ENCODE measurements at places on chromosomes 12 and 14.
A peak's percentile ranks its signal among the peaks of the same experiment; 100 is the strongest.

DNA sequence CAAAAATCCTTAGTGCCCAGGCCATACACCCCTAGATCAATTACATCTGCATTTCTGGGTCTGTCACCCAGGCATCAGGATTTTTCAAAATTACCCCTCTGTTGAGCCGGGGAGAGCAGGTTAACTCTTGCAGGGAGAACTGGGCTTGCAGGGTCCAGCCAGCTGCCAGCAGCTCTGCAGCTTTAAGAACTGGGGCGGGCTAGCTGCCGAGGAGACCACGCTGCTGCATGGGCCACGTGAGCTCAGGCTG lies at the start of gene DGLUCY:
Gene DGLUCY (plus strand): TSS at position 245 of the 250 bp plus-strand sequence. CDS start 46,222 bp downstream, outside the sequence.
- no peak for DNase-seq

GRCh38 chr12:76719171-76720041 lies 44.5 kb upstream of the ZDHHC17 start:
- DNase-seq, result peak; percentile 47

DNA sequence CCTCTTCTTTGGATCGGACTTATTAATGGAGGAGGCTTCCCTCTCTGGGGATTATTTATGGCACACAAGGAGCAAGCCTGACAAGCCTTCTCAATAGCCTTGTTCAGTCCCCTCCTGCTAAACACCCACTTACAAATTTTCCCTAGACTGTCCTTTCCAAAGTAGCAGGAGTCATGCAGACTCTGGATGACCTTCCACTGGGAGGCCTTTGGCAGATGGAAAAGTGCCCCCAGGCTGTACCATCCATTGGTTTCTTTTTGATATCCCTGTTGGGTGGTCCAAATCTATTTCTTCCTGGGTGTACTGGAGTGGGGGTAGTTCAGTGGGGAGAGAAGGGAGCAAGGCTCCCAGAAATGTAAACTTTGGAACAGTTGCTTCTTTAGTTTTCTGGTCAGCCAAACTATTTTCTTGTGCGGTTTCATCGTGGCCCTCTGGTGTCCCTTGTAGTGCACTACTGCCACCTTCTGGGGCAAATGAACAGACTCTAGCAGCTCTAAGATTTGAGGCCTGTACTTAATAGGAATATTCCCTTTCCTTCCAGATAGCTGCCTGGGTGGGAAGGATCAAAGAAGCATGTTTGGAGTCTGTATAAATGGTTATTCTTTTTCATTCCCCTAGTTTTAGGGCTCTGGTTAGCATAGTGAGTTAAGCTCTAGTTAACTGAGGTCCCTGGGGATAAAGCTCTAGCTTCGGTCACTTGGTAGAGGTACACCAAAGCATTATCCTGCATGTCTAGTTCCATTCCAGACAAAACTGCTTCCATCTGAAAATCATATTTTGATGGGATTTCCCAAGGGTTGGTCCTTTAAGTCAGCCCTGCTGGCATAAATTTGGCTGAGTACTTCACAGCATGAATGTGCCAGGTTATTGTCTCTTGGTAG lies 409.5 kb downstream of the SLC6A15 start:
- peak; percentile 20 for DNase-seq

DNA sequence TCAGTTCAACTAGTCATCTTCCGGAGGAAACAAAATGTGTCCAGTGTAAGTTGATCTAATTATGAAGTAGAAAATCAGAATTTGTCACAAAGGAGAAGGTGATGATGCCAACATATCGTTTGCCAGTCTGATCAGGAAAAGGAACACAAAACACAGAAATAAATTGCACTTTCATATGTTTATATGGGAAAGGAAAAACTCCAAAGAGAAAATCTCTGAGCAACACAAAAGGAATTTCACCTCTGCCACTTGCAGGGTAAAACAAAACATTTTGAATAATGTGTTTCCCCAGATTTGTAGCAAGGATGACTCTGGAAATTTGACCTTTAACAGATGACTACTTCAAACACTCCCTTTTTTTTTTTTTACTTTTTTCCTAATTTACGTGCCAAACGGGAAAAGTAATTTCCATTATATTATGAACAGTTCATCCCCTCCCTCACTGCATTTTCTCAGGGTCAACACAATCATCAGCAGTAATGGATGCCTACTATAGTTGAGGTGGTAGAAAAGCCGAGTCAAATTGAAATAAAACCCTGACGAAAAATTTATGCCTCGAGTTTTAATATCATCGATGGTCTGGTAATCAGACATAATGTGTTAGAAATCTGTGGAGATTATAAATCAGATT lies 25.6 kb downstream of the MGAT4C start:
- no peak for DNase-seq

- DNase-seq, result no peak
These were observed 7.1 kb downstream of the OSBPL8 start for GRCh38 chr12:76552343-76552938.

DNA sequence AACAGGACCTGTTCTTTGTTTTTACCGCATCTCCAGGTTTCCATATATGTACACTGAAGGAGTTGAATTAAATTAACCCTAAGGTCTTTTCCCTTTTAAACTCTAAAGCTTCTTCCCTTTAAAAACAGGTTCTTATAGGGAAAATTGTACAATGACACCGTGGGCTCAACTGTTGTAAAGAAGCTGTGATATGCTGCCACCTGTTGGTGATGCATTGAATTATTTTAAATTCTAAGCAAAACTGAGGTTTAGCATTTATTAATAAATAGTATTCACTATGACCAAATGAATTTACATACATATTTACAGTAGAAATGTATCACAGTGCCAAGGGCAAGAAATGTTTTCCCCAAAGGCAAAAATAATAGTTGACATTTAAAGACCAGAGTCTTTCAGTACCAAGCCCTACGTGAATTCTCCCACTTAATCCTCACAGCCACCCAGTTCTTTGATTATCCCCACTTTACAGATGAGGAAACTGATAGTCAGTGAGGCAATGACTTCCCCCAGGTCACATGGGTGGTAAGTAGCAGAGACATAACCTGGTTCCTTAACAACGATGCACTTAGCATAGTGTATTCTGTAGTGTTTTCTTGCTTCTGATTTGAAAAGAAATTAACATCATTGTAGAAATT lies 35.7 kb upstream of the TMEM263 start:
- DNase-seq, result peak; percentile 38

- DNase-seq, result no peak
These were observed 1.2 kb downstream of the SRGAP1 start for GRCh38 chr12:63845726-63846125.

- DNase-seq, result no peak
These were observed 7.6 kb upstream of the TMED10 start for GRCh38 chr14:75184039-75184438.

DNA sequence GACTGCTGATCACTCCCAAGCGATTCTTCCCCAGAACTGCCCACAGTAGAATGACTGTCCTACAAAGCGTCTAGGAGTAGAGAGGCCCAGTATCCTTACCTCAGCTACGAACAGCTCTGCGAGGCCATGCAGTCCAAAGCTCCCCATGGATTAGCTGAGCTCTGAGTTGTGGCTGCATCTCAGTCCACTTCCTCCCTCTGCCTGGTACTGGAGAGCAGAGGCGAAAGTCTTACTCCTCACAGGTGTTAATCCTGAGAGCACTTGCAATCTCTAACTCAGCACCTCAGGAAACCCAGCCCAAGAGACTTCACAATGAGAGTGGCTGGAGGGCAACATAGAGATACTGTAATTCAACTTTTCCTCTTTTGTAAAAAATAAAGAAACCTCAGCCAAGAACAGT lies 493.1 kb downstream of the BCAT1 start:
- no peak for DNase-seq

DNA sequence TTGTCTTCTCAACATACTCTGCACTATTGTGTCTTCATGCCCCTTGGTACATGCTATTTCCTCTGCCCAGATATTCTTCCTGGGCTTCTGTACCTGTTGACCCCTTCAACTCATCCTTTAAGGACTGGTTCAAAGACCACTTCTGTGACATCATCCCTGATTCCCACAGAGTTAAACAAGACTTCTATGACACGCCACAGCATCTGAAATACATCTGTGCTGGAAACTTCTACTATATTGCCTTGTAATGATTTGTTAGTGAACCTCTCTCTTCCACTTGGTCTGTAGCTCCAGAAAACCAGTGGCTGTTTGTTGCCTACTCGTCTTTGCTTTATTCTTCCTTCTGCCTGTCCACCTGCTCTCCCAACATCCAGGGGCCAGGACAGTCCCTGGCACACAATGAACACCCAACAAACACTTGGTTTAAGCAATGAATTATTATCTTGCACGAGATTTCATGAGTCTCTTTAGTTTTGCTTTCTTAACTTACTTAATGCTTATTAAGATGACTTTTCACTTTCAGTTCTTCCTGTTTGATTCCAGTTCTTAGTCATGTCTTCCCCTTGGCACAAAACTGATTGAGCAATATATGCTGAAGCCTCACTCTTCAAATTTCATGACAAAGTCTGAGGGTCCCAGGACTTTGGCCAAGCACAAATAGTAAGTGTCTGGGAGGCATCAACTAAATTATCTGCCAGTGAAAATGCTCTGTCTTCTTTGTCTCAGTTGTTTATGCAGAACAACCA lies 485.9 kb downstream of the APAF1 start:
- no peak for DNase-seq

DNA sequence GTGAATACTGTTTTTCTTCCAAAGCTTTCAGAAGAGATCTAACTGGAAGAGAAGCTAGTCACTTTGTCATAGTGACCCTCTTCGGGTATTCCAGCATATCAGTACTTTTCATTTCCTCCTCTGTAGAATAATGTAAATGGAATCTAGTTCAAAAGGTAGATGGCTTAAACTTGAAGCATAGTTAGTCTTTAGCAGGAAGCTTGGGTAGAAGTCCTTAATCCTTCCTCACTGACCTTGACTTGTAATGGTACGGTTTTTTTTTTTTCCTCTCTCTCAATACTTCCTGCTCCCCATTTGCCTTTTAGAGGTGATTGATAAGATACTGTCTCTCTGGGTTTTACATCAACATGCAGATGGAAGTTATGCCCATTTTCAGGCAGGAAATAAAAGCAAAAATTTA lies 1.7 kb downstream of the FBXO34 start:
- DNase-seq, result no peak

DNA sequence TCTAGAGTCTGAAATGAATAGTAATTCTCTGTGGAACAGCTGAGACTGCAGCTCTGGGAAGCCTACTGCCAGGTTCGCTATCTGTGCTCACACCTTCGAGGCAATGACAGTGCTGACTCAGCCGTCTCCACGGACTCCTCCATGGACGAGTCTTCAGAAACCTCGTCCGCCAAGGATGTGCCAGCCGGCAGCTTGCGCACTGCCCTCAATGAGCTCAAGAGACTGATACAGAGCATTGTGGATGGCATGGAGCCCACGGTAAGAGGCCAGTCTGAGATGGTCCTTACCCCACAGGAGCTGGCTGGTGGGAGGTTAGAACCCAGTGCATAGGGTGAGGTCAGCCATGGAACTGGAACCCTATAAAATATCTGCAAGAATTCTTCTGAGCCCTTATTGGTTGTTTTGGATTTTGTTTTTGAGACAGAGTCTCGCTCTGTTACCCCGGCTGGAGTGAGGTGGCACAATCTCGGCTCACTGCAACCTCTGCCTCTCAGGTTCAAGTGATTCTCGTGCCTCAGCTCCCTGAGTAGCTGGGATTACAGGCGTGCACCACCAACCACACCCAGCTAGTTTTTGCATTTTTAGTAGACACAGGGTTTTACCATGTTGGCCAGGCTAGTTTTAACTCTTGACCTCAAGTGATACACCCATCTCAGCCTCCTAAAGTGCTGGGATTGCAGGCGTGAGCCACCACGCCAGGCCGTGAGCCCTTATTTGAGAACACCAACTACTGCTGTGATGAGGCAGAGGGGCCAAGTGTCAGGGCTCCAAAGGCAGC lies 43.9 kb downstream of the RAB35 start:
- no peak for DNase-seq

DNA sequence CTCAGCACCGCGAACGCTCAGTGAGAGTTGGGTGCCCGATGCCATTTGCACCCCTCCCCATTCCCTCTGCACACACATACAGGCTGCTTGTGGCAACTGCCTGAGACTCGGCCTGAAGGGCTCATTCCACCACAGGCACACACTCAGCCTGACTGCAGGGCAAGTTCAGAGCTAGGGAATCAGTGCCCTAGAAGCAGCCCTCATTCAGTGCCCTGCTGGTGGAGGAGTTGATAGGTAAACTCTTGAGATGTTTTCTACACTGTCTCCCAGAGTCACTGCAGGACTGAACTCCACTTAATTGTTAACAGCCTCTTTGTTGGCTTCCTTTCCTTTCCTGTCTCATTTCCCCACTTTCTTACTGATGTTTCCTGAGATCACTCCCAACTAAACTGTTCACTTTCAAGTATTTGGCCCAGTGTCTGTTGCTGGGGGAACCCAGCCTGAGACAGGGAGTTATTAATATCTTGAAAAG lies 16.9 kb downstream of the PPP1R36 start:
- no peak for DNase-seq

- no peak for DNase-seq
These were observed 26.2 kb downstream of the PLXNC1 start for GRCh38 chr12:94174576-94174975.

DNA sequence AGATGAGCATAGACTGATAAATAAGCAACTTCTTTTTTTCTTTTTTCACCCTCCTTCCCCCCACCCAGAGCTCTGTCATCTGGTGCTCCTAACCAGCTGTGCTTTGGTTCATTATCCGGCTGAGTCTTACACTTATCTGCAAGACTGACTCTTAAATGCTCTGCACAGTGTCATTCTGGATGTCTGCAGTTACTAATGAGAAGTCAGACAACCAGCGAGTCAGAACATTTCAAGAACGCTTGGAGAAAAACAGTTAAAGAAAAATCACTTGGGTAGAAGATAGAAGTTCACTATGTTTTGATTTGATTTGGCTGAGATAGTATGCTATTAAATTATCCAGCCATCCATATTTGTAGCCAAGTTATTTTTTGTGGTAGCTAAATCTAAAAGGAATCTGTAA lies 328.9 kb upstream of the PRICKLE1 start:
- no peak for DNase-seq

- DNase-seq, result no peak
These were observed 84.8 kb upstream of the KITLG start for GRCh38 chr12:88665071-88665470.

DNA sequence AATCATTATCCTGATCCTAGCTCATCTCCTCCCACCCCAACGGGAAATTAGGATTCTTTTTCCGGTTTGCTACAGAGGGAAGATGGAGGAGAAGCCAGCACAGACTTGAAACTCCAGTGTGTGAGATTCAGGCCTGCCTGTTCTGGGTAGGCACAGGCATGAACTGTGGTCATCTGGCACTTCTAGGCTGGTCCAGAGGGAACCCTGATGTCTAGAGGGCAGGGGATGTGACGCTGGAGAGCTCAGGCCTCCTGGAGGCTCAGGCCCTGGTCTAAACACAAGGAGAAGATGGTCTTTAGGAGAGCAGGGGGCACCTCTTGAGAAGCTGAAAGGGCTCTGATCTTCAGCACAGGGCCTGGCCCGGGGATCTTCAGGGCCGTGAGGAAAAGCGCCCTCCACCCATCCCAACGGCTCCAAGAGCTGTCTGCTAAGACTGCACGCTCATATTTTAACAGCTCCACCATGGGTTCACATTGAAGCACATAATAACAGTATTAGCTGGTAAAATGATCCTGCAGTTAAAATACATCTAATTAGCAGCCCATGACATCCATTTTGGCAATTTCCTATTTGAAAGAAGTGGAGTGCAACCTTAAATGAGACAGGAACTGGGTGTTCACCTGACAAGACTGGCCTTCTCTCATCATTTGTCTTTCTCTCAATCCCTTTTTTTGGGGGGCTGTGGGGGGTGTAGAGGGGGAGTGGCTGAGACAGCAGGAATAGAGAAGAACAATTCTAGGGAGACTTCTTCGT lies 35.4 kb downstream of the BCL11B start:
- no peak for DNase-seq

Data from HS-27A (cell line).